ENCODE measurements at places on chromosomes 1 and 21.
A peak's percentile ranks its signal among the peaks of the same experiment; 100 is the strongest.

- no peak for DNase-seq
These were observed 24.6 kb downstream of the PODN start for GRCh38 chr1:53086491-53087070.

GRCh38 chr1:167135281-167135840, 41.5 kb downstream of the STYXL2 start:
- DNase-seq: no peak

GRCh38 chr1:47776667-47777131, 220.5 kb downstream of the TRABD2B start:
- no peak for DNase-seq

- DNase-seq: peak; percentile 4
These were observed 31.1 kb upstream of the HSD3B1 start for GRCh38 chr1:119475866-119476439.

GRCh38 chr1:199279872-199280645, 641.2 kb downstream of the PTPRC start:
- DNase-seq: no peak

- DNase-seq: no peak
These were observed 13.3 kb downstream of the DLGAP3 start for GRCh38 chr1:34916104-34916503.

DNA sequence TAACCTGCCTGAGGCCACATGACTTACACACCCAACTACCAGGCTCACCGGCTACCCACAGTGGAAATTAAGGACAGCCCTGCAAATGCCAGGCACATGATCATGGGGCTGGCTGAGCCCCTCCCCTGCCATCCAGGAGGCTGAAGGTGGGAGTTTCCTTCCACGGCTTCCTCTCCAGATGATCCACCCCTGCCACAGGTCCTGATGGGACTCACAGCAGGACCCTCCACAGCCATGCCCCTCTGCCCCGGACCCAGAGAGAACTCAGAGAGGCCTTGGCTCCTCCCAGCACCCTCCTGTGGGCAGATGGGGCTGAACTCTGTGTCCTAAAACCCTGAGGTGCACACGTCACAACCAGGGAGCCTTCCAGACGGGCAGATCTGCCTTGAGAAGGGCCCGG, 29.1 kb upstream of the CASZ1 start:
- DNase-seq: no peak

DNA sequence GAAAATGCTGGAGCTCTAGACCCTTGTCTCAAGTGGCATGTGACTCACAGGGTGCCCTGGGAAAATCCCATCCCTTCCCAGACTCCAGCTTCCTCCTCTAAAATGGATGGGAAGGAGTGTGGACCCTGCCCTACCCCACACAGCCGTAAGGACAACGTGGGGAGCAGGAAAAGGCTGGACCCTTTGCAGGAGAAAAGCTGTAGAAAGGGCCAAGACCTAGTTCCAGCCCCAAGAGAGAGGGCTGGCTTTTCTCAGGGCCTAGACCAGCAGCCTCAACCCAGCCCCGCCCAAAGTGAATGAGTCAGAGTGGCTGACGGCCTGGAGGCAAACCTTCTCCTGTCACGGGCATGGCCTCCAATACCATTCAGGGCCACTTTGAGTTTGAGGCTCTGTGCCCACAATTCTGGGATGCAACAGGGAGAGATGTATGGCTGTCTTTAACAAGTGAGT, 1.1 kb downstream of the LAMB3 start:
- DNase-seq: peak; percentile 65

DNA sequence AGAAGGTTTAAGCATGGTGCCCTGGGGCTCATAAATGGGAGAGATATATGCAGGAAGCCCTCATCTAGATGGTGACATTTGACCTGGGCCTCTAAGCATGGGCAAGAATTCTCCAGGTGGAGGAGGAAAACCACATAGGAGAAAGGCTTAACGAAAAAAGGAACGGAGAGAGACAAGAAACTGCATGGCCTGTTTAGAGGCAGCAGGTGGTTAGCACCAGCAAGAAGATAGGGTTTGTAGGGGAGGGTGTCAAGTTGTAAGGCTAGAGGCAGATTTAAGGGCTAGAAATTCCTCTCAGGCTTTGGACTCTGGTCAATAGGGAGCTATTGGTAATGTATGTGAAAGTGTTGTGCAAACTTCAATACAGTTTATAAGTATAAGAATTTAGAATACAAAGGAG, 8.2 kb upstream of the MAPKAPK2 start:
- DNase-seq: no peak

GRCh38 chr1:201228011-201228983, 37.7 kb downstream of the IGFN1 start:
- peak; percentile 2 for DNase-seq

- no peak for DNase-seq
These were observed 10.2 kb upstream of the NKAIN1 start for GRCh38 chr1:31249854-31250253.

DNA sequence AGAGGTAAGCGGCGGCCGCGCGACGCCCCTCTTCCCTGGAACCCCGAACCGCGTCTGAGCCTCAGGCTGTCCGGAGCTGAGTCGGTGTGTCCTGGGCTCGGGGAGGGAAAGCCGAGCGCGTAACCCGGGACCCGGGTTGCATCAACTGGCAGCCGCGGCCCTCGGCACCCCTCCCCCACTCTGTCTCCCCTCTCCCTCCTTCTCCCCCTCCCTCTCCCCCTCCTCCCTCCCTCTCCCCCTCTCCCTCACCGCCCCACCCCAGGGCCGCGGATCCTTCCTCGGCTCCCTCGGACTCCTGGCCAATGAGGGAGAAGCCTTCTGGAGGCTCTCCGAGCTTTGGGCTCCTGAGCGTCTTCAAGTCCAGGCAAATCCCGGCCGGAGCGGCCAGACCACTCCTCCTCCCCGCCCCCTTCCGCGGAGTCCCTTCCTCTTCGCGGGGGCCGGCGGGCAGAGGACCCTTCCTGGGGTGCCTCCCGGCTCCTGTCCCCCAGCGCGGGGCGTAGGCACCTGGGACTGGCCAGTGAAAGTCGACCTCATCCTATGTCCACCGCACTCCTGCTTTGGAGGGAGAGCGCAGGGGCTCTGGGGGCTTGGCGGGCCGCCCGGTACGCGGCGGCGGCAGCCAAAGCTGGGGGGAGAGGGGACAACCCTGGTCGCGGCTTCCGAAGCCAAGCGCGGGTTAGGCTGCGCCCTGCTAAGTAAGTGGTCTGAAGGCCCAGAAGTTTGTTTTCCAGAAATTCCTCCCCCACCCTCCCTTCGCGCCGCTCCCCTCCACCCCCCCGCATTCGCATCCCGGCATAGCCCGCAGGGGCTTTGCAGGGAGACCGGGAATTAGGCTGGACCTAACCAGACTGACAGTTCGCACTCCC, 850 bp downstream of the SESN2 start:
- no peak for DNase-seq

GRCh38 chr1:192814805-192815204, 6.0 kb downstream of the RGS2 start:
- no peak for DNase-seq

DNA sequence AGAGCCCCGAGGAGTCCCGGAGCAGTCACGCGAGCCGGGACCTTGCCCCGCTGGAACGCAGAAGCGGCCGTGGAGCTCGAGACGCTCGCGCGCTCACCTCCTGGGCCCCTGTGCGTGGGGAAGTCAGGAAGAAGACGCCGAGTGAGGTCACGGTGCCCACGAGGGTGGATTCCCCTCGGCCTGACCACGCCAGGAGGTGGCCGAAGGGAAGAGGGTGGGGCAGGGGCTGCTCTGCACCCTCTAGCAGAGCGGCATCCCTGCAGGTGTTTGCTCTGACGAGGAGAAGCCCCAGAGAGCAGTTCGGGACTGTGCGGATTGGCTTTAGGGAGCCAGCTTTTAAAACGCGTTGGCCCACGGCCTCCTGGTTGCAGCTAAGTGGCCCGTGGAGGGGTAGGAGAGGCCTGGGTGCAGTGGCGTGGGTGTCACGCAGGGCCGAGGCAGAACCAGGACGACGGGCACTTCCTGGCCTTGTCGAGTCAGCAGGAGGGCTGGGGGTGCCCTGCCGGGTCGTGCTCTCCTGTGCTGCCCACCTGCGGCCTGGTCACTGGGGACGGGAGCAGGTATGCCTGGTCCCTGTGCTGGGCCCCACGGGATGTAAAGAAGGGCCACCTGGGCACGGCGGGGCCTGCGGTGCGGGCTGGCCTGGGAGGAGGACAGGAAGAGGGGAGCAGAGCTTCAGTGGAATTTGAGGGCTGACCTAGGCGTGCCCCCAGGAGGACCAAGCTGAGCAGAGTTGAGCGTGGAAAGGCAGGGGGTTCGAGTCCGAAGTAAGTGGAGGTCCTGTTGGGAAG, 1.0 kb downstream of the PDXK start:
- DNase-seq: no peak

GRCh38 chr1:24097663-24098062, 14.3 kb downstream of the MYOM3 start:
- no peak for DNase-seq

DNA sequence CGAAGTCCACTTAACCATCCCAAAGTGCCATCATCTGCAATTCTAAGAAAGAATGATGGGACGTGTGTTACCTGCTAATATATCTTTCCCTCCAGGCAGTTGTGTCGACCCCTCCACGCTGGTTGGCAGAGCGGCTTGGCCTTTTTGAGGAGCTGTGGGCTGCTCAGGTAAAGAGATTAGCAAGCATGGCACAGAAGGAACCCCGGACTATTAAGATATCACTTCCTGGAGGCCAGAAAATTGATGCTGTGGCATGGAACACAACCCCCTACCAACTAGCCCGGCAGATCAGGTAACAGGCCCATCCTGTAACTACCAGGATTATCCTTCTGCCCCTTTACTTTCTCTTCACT, 520 bp downstream of the TARS2 start:
- DNase-seq: no peak

GRCh38 chr1:170261669-170262068, 115.9 kb downstream of the NTMT2 start:
- no peak for DNase-seq

DNA sequence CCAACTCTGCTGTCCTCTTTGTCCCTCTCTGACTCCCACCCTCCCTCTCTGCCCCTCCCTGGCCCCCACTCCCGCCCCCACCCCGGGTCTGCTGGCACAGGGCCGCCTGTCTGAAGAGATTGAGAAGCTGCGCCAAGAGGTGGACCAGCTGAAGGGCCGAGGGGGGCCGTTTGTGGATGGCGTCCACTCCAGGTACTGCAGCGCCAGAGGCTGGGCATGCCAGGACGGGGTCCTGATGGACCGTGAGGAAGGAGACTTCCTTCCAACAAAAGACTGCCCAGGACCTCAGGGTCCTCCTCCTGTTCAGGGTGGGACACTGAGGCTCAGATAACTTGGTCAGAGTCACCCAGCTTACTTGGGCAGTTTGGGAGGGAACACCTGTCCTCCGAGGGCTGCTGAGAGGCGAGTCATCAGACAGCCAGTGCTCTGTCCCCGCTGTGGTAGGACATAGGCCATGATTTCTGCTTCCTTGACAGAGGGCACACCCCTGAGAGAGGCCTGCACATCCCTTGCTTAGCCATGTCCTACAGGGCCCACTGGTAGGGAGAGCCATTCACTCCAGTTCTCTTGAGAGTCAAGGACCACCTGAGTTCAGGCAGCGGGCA, 23.4 kb downstream of the PPFIA4 start:
- no peak for DNase-seq

DNA sequence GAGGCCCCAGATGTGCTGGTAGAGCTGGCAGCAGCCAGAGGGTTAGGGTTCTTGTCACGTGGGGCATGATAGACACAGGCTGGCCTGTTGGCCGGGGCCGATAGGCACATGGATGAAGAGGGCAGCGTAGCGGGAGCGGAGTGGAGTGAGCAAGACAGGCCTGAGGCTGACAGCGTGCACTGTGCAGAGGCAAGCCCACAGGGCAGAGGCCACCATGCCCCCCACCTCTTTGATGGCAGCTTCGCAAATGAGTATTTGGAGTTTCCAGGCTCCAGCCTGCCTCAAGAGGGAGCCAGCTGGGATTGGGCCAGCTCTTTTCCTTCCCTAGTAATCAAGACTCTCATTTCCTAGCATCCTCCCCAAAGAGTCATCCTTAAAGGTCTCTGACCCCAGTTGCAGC, 43.5 kb downstream of the TMCC2 start:
- no peak for DNase-seq

DNA sequence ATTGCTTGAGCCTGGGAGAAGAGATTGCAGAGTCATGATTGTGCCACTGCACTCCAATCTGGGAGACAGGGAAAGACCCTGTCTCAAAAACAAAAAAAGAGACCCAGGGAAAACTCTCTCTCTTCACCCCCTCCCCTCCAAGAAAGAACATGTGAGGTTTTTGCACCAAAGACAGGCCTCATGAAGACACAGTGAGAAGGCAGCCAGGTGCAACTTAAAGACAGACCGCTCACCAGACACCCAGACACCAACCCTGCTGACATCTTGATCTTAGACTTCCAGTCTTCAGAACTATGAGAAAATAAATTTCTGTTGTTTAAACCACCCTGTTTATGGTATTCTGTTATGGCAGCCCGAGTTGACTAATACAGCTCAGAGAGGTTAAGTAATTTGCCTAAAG, 13.3 kb upstream of the LRRC8D start:
- no peak for DNase-seq

- DNase-seq: no peak
These were observed 5.0 kb downstream of the MTR start for GRCh38 chr1:236800002-236800620.

DNA sequence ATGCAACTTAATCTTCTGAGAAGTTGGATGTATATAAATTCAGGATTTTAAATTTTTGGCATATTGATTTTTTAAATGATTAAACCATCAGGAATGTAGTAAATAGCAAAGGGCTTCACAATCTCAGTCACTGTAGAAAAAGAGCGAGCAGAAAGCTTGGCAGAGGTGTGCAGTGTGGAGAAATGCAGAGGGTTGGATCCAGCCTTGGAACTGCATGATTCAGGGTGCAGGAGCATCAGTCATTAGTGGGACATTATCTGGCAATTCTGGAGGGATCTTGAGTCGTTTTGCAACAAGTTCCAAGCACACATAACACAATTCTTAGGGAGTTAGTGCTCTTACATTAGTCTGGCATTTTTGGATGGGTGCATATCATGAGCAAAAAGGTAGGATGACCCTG, 267.9 kb downstream of the PLA2G4A start:
- no peak for DNase-seq

DNA sequence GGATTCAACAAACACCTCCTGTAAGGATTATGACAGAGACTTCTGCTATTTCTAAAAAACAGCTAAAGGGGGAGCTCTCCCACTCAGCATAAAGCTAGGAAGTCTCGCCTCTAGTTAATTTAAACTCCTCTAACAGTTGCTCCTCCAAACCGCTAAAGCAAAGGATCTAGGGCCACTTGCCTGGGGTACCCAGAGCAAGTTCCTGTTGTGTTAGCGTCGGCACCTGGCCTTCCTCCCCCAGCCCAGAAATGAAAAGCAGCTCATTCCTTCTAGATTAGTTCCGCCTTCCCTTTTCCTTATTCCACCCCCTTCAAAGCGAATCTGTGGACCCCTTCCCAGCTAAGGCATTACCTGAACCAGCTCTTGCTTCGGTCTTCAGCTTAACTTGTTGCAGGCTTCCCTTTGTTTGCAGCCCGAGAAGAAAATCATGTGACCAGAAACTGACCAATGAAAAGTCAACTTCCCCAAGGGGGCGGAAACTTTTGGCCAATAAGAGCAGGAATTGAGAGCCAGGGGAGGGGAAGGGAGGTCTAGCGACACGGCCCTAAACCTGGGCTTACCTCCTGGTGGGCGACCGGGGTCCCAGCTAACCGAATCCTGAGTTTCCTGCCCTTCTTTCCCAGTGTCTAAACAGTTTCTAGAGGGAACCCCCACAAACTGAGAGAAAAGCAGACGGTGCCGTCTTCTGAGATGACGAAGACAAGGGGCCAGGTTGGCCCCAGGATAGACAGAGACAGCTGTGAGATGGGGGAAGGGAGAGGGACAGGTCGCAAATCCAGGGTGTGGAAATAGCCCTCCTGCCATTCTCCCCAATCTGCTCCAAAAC, at the start of gene PBXIP1:
Gene PBXIP1 (minus strand): TSS at position 382 of the 826 bp plus-strand sequence. CDS start 2,378 bp downstream, outside the sequence.
- peak; percentile 87 for DNase-seq
